Hematopoietic multipotent progenitor cell treated with erythropoietin and hydrocortisone succinate and interleukin-3 and kit ligand, for 8 days (in vitro differentiated cells): ENCODE measurements at places on chromosomes 1 and 21.

- no peak for DNase-seq
Observed at GRCh38 chr1:204092632-204093420, 19.9 kb downstream of the SOX13 start.

GRCh38 chr21:34887725-34888568 lies 161.2 kb downstream of the RUNX1 start:
- peak; percentile 75 for DNase-seq

GRCh38 chr1:155967341-155968050 lies 10.9 kb downstream of the ARHGEF2 start:
- DNase-seq = no peak

- DNase-seq = peak; percentile 67
Observed at GRCh38 chr1:40948741-40949443, 30.6 kb upstream of the CTPS1 start.

DNA sequence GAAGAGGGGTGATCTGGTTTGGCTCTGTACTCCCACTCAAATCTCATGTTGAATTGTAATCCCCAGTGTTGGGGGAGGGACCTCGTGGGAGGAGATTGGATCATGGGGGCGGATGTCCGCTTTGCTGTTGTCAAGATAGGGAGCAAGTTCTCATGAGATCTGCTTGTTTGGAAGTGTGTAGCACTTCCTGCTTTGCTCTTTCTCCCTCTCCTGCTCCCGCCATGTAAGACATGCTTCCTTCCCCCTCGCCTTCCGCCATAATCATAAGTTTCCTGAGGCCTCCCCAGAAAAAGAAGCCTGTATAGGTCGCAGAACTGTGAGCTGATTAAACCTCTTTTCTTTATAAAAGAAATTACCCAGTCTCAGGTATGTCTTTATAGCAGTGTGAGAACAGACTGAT lies 27.9 kb downstream of the MYOM3 start:
- DNase-seq = no peak

DNA sequence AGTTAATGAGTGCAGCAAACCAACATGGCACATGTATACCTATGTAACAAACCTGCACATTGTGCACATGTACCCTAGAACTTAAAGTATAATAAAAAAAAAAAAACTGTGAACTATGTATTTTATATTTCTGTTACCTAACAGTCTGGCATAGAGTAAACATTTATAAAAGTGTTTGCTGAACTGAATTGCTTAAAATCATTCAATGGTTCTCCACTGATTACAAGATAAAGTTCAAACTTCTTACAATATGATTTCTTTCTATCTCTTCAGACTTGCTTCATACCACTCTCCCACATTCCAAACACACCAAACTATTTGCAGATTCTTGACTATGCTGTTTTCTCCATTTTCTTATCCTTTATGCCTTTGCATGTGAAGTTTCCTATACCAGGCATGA lies 89.9 kb downstream of the UROD start:
- DNase-seq = no peak

- no peak for DNase-seq
Observed at GRCh38 chr1:161497961-161498360, 7.3 kb upstream of the FCGR2A start.

DNA sequence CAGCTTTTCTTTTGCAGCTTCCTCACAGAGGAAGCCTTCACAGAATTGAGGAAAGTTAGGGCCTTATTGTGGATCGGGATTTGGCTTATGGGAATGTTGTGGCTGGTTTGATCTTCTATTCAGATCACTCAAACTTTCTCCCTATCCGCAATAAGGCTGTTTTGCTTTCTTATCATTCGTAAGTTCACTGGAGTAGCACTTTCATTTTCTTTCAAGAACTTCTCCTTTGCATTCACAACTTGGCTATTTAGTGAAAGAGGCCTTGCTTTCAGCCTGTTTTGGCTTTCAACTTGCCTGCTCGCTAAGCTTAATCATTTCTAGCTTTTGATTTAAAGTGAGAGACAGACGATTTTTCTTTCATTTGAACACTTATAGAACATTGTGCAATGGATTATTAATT lies 181.9 kb upstream of the B3GALT2 start:
- DNase-seq = no peak

- no peak for DNase-seq
Observed at GRCh38 chr1:208089149-208089548, 155.0 kb downstream of the PLXNA2 start.

DNA sequence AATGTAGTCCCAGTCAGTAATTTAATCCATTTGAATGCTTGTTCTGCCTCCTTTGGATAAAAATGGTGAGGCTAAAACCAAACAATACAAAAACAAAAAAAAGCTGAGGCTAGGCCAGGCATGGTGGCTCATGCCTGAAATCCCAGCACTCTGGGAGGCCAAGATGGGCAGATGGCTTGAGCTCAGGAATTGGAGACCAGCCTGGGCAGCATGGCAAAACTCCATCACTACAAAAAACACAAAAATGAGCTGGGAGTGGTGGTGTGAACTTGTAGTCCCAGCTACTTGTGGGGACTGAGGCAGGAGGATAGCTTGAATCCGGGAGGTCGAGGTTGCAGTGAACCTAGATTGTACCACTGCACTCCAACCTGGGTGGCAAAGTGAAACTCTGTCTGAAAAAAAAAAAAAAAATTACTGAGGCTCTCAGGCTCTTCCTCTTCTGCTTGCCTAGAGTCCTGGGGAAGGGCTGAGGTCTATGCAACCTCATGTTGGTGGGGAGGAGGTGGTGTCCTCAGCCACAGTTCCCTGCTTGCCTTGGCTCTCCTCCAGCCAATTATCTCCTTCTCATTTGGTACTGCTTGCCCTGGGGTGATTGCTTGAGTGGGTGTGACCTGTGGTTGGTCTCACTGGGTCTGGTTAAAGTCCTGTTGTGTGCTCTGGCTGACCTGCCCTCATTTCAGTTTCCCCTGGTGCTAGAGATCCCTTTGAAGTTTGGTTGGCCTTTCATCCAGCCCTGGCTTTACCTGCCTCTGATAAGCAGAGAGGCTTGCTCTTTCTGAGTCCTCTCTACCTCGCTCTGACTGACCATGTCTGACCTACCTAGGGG lies 20.9 kb downstream of the S1PR1 start:
- peak; percentile 99 for DNase-seq

DNA sequence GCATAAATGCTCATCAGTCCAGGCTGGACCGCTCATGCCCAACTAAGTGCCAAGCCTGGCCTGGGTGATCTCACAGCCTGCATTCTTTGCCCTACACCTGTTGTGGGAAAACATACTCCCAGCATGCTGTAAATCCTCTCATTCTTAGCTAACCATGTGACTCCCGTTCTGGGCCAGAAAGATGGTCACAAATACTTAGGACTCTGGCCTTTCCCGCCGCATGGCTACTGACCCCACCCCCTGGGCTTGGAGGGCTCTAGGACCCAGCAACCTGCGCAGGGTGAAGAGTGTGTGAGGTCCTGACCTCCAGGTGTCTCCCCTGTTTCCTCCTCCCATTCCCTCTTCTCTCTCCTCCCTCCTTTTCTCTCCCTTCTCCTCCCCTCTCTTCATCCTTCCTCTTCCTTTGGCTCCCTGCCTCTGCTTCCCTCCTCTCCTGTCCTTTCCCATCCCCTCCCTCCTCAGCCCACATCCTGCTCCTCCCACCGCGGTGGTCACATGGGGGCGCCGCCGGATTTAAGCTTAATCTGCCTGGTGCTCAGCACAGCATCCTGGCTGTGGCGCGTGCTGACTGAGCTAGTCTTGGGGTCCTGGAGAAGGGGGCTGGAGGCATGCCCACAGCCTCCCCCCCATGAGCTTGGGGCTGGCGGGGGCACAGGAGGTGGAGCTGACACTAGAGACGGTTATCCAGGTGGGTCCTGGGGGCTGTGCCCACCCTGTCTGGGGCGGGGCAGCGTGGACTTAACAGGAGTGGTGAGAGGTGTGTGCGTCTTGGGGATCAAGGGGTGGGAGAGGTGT lies at the start of gene CROCC:
TSS of gene CROCC (plus strand) at position 541 of the 795 bp plus-strand sequence. CDS start at position 629, 88 bp downstream.
- no peak for DNase-seq

DNA sequence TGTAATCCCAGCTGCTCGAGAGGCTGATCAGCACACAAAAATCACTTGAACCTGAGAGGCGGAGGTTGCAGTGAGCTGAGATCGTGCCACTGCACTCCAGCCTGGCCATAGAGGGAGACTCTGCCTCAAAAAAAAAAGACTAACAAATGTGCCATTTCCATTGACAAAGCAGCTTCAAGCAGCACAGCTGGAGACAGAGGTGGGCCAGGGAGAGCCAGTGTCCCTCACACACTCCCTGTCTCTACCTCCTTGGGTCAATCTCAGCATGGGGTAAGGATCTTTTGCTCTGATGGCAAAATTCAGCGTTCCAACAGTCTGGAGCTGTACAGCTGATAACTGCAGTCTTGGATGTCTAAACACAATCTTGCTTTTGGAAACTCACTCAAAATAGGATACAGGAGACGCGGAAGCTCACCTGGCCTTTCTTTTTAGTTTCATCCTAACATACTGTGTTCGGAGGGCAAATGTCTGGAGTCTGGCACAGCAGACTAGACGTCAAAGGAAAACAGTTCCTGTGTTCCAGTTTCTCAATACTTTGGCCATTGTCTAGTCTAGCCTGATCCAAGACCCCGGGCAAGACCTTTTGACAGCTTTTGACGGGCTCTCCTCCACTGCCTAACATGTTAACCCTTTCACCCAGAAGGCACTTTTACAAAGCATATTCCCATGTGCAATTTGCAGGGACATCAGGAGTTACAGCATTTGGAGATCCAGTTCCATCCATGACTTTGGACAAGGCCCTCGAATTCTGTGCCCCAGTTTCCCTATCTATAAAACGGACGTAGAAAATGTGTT lies 2.9 kb downstream of the RCC2 start:
- DNase-seq = no peak

DNA sequence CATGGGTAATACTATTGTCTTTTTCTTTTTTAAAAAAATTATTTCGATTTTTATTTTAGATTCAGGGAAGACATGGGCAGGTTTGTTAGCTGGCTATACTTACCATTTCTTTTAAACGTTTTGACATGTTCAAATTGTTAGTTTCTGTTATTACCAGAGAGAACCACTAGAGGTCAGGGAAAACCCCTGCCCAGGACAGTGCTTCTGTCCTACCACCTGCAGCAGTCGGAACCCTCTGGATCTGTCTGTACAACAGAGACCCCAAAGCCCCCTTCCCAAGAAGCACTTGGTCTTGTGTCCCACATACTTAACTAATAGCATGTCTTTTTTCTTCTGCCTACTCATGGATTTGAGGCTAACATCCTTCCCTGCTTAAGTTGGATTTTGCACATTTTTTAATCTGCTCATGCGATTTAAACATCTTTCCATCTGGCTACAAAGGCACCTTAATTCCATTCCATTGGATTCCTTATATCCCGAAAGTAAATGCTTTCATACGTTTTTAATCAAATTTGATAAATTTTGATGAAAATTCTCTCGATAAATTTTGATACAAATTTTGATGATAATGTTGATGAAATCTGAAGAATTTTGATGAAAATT lies 10.0 kb upstream of the C1orf115 start:
- DNase-seq = peak; percentile 35

DNA sequence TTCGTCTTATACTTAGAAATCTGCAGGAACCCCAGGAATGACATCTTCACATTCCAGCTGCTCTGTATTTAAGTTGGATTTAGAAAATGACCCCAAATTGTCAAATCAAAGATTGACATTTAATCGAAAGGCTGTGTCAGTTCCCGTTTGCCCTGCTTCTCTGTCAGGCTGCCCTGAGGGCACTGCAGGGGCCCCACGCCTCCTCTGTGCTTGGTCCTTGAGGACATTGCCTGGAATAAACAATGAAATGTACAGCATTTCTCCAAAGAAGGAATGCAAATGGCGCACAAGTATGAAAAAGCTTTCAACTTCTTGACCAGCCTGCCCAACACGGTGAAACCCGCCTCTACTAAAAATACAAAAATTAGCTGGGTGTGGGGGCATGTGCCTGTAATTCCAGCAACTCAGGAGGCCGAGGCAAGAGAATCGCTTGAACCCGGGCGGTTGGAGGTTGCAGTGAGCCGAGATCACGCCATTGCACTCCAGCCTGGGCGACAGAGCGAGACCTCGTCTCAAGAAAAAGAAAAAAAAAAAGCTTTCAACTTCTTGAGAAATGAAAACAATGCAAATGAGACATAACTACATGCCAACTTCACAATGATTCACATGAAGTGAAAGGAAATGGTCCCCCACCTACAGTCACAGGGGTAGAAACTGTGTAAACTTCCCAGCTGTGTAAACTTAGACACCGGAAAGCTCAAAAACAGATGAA lies 3.0 kb downstream of the TMPRSS3 start:
- no peak for DNase-seq

DNA sequence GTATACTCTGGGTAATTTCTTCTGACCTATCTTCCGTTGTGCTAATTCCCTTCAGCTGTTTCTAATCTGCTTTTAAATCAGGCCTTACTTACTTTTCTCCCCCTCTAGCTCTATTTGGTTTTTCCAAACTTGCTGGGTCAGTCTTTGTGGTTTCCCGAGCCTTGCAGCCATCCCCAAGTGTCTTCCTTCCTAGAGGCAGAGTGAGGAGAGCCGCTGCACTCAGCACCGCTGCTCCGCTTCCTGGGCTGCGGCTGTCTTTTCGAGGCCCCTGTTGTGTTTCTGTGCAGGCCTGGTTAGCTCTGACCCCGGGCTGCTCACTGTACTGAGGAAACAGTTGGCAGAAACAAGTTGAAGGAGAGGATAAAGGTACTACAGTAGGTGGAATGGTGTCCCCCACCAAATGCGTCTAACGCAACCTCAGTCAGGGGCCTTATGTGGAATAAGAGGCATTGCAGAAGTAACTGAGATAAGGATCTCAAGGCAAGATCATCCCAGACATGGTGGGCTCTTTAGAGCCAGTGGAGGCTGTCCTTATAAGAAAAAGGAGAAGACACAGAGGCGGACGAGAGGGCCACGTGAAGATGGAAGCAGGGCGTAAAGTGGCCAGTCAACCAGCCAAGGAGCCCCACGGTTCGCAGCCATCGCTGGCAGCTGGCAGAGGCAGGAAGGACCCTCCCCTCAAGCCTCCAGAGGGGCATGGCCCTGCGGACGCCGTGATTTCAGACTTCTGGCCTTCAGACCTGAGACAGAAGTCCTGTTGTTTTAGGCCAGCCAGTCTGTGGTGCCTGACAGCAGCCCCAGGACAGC lies 10.5 kb downstream of the WNT9A start:
- DNase-seq = no peak

GRCh38 chr1:55552636-55553035 lies 337.5 kb upstream of the USP24 start:
- no peak for DNase-seq

DNA sequence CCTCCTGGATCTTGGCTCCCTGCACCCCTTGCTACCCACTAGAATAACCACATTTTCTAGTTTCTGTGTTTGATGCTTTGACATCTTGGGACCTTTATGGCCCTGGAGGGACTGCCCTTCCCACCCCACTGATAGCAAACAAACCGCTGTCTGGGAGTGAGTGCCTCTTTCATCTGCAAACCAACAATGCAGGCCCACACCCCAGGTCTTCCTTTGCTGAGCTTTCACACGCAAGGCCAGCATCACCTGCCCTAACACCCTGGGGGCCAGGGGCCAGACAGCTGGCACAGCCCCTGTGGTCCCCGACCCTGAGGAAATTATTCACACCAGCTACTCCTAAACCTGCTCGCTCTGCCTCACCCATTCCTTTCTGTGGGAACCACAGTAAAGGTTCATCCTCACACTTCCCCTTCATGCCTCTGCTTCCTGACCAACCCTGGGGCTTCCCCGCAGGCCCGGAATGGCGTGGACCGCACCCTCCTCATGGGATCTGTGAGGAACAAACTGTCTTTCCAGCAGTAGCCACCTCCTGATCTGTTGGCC lies 15.4 kb downstream of the SLC2A7 start:
- no peak for DNase-seq
